HT-29 (cell line): ENCODE measurements at places on chromosomes 3 and 15. TPM values are rescaled to one million over a fixed set of nuclear protein-coding genes. Genes with fewer than 3 reads are reported as not detected.

DNA sequence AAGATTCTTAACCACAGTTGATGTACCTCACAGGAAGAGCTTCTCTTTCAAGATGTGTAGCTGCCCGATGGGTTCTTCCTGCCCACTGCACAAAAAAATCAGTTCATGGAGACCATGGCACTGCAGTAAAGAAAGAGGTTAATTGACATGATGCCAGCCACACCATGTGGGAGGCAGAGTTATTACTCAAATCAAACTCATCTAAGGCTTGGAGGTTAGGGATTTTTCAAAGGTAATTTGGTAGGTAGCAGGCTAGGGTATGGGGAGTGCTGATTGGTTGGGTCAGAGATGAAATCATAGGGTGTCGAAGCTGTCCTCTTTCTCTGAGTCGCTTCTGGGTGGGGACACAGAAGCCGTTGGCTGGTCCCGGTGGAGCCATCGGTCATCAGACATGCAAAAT, 57.4 kb upstream of the BDH1 start:
- DNase-seq = no peak

DNA sequence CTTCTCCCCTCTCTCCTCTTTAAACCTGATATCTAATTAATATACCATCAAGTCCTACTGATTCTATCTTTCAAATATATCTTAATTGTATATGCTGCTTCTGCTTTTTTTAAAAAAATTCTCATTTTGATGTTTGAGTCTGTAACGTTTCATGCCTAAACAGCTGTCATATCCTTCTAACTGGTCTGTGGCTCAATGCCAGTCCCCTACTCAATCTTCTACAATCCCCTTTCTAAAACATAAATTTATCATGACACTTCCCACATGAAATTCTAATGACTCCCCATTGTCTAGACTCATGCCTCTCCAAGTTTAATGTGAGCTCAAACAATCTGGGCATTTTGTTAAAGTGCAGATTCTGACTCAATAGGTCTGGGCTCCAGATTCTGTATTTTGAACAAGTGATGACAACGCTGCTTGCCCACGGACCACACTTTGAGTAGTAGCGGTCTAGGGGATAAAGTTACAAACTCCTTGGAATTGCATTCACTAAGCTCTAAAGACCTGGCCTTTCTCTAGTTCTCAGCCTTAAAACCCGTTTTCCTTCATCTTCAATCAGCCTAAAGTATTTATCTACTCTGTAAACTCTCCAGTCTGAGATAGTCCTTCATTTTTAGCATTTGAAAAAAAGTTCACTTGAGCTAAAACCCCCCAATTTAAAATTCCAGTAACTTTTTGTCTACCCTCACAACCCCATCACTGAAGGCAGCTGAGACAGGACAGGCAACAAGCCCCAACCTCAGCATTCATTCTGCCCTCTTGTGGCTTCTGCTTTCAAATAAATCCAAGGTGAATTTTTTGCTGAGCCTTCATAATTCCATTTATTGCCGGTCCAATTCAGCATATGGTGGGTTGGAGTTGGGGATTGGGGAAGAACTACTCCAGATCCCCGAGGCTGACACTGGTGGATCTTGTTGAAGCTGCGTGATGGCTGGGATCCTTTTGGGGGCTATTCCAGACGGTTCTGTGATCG, 88.1 kb upstream of the THRB start:
- peak; percentile 26 for DNase-seq

DNA sequence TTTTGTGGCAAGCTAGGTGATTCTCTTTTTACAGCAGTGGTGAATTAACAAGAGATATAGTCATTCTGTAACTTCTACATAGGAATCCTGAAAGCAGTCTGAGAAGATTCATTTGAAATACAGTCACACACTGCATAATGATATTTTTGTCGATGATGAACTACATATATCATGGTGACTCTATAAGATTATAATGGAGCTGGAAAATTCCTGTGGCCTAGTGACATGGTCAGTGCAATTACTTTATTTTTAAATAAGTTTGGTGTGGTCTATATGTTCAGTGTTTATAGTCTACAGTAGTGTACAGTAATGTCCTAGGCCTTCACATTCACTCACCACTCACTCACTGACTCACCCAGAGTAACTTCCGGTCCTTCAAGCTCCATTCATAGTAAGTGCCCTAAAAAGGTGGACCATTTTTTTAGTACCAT, 511.4 kb upstream of the MCTP2 start:
- DNase-seq = no peak

GRCh38 chr3:187130346-187131066, 8.8 kb downstream of the RPL39L start:
- no peak for DNase-seq

- no peak for DNase-seq
Observed at GRCh38 chr15:39918688-39919385, 1.2 kb downstream of the GPR176 start.

DNA sequence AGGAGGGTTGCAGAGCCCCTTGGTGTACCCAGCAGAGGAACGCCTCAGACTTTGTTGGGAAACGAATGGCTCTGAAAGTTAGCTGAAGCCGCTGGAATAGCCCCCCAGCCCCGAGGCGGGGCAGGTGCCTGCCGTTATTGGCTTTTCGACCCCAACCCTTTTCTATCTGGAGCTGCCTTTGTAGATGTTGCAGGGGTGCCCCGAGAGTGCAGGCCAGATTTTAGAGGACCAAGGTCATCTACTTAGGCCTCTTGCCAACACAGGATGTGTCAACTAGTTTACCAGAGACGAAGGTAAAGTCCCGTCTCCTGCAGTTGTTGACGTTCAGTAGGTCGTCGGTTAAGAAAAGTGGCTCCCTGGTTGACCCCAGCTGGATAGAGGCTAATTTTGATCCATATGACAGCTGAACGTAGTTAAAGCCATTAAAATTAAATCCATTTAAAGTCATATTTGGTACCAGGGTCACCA, 579 bp upstream of the UBE3A start:
- no peak for DNase-seq

DNA sequence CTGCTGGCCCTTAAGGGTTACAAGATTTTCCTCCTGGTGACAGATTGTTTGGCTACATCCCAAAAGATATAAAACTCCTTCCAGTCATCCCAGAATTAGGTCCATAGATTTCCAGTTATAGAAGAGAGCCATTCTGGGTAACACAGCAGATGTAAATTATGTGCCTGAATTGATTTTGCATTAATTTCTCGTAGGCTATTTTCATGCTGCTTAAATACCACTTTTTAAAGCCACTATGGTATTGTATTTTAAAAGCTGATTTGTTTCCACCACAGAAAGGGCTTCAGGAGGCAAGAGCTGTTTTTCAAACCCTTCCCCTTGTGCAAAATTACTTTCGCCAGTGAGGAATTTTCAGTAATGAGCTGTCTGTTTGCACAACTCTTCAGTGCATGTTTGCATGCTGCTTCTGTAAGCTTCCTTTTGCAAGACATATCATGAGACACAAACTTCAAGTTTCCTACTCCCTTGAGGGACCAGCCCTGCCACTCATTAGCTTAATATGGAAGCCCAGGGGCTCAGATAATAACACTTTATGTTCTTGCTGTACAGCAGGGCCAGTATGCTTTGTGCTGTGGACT, 105.4 kb upstream of the TNIK start:
- DNase-seq = no peak

GRCh38 chr3:24235121-24235520, 259.5 kb downstream of the THRB start:
- peak; percentile 42 for DNase-seq

- DNase-seq = no peak
Observed at GRCh38 chr3:180932819-180933218, 20.3 kb downstream of the FXR1 start.

GRCh38 chr15:100836501-100836900, 43.1 kb upstream of the ALDH1A3 start:
- DNase-seq = no peak

DNA sequence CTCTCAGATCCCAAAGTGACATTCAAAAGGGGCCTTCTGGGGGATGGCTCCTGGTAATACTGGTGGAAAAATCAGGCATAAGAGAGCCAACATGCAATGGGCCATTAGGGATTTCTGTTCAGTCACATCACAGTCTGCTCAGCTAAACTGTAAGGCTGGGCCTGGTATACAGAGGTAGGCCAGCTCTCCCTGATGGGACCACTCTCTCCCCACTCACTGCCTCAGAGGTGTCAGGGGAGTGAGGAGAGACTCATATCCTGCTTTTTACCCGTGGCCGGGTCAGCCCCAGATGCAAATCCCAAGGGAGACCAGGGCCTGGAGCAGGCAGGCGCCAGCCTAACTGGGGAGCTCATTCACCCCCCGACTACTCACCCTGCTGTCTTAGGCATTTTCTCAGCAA, 48.1 kb upstream of the TPM1 start:
- DNase-seq = no peak

DNA sequence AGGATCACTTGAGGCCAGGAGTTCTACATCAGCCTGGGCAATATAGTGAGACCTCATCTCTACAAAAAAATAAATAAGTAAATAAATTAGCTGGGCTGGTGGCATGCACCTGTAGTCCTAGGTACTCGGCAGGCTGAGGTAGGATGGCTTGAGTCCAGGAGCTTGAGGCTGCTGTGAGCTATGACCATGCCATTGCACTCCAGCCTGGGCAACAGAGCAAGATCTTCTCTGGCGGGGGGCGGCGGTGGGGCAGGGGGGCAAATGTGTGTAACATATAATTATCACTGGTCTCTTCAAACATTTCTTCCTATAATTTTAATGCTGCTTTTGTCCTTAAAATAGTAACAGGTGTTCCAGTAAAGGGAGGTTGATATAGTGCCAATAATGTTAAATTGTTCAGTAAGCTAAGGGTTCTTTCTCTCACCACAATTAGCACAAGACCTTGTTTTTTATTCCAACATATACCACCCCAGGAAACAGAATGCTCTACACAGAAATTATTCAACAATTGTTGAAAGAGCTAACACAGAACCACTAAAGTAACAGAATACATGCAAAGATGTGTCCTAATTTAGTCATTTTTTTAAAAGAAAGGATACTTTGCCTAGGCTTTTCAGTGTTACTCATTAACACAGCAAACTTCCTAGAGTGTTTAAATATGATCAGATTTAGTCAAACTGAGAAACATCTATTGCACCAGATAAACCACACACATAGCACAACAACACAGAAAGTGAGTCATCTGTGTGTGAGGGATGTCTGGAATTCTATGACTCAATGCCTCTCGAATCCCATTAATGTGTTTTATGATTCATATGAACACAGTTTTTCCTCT, 29.1 kb downstream of the ANKRD28 start:
- DNase-seq = peak; percentile 51

DNA sequence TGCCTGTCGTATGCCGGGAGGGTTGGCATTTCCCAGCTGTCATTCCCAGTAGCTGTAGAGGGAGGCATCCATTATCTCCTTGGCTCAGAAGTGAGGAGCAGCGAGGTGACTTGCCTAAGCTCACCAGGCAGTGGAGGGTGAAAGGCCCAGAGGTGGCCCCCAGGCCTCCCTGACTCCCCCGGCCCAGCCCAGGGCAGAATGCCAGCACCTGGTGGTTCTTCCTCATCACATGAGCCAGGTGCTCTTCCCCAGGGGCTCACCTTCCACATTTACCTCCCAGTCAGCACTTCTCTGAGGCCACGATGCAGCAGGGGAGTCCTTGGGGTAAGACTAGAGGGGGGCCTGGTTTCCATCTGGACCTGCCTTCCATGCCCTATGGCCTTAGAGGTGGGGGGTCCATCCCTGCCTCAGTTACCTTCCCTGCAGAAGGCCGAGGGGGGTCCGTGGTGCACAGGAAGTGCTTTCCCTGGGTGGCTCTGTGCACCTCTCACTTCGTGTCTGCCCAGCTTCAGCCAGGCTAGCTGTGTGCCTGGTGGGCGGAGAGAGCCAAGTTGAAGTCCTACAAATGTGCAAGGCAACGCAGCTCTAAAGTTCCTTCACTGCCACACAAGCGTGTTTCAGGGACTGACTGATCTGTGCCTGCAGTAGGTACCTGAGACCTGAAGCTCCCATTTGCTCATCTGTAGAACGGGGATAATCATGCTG, 70.3 kb upstream of the PLXNA1 start:
- no peak for DNase-seq

GRCh38 chr3:159928071-159928491, 60.6 kb upstream of the IL12A start:
- no peak for DNase-seq

- peak; percentile 61 for DNase-seq
Observed at GRCh38 chr3:197555281-197556261, at the start of gene BDH1. Gene BDH1 (minus strand): TSS chr3:197555968. CDS start chr3:197546443, 9,525 bp downstream.

GRCh38 chr3:12489832-12490231, 5.6 kb downstream of the TSEN2 start:
- DNase-seq = no peak

GRCh38 chr3:65828706-65829105, 210.0 kb downstream of the MAGI1 start:
- no peak for DNase-seq

DNA sequence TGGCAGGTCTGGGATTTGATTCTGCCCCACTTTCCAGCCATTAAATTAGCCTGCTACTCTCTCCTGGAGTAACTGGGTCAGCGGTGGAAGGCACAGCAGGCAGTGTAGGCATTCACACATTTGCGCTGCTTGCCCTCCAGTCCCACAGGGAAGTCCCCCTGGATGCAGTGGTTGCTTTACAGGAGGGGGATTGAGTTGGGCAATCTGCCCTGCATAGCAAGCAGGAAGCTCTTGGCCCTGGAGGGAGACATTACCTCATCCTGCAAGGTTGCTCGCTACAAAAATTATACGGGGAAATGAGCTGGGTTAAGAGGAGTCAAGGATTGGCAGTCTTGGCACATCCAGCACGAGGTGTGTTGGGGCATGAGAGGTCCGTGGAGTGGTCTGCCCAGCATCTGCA, 14.8 kb downstream of the MCM2 start:
- no peak for DNase-seq

- no peak for DNase-seq
Observed at GRCh38 chr3:64056606-64057180, 33.4 kb upstream of the PSMD6 start.

DNA sequence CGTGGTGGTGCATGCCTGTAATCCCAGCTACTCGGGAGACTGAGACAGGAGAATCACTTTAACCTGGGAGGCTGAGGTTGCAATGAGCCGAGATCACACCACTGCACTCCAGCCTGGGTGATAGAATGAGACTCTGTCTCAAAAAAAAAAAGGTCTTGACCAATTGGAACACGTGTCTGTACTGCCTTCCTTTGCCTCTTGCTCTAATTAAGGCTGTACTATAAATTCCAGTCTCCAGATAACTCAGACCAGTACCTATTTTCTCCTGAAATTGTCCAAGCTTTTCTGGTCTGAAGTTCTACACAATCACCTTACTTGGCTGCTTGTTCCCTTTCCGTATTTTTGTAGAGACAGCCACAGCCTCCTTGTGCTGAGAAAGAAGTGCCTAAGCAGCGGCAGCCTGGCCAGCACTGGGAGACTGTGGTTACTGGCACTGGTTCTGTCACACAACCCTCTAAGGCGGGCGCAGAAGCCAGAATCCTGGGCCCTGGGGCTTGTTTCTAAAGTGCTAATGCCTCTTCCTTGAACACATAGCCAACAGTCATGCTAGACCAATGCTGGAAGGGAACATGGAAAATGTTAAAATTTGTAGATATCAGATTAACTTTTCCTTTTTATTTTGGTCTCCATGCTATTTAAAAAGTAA, 6.2 kb upstream of the CEP70 start:
- DNase-seq = no peak

- DNase-seq = no peak
Observed at GRCh38 chr3:195058336-195059005, 212.5 kb downstream of the XXYLT1 start.

A4GNT gene
- total RNA-seq = not detected in 2 replicates

ADAMTS17 gene
- total RNA-seq = 3.0 and 4.2 TPM in 2 replicates

HTR3E gene
- total RNA-seq = not detected in 2 replicates

MED12L gene
- 0.03 TPM in 1 of 2 replicates, not detected in the other for total RNA-seq

P2RY1 gene
- total RNA-seq = 1.0 and 1.1 TPM in 2 replicates

MGA gene
- 7.5 and 10.5 TPM in 2 replicates for total RNA-seq

MKRN2 gene
- 10.8 and 13.5 TPM in 2 replicates for total RNA-seq

CYP8B1 gene
- not detected in 2 replicates for total RNA-seq

RETNLB gene
- 0.16 and 2.2 TPM in 2 replicates for total RNA-seq

ZNF35 gene
- total RNA-seq = 1.5 and 3.0 TPM in 2 replicates

LRRC15 gene
- not detected in 2 replicates for total RNA-seq

NRROS gene
- total RNA-seq = not detected in 2 replicates

SPSB4 gene
- total RNA-seq = not detected in 2 replicates
